ENCODE measurements at places on chromosomes 16 and 17.

- no peak for DNase-seq
Measured at GRCh38 chr17:50911450-50911849, 45.3 kb upstream of the TOB1 start.

GRCh38 chr17:77869041-77869599 is 89.4 kb upstream of the TNRC6C start:
- peak; percentile 24 for DNase-seq

- DNase-seq, result no peak
Measured at GRCh38 chr16:87493608-87494280, 920 bp upstream of the ZCCHC14 start.

GRCh38 chr16:66568355-66568754 is 2.1 kb downstream of the CMTM1 start:
- no peak for DNase-seq

GRCh38 chr17:7133424-7133823 is 18.8 kb upstream of the ASGR2 start:
- peak; percentile 81 for DNase-seq

DNA sequence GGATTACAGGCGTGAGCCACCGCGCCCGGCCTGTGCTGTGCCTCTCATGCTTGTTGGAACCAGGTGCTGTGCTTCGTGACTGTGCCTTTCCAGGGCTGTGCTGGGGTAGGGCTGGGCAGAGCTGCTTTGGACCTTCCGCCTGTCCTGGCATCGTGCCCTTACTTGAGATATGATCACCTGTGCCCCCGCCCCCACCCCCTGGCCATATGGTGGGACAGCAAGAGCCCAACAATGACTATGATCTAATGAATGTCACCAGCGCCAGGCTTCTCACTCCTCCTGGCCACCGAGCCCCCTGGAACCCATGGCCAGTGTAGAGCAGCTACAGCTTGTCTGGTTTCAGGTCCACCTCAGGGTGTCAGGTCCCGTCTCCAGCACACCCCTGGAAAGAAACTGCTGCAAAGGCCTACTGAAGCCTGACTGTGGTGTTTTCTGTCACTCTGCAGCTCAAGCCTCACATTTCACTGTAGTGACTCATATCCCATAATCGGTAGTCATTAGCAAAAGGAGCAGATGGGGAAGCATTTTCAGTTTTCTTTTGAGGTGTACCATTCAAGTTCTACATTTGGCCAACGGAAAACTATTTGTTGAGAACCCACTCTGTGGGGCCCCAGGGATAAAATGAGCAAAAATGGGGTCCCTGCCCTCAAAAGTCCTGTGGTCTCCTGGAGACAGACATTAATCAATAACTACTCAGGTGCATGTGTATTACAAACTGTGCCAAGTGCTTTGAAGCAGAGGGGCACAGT is 22.1 kb downstream of the FCSK start:
- DNase-seq, result peak; percentile 61

- no peak for DNase-seq
Measured at GRCh38 chr16:67720236-67720635, 1.1 kb upstream of the GFOD2 start.

- DNase-seq, result no peak
Measured at GRCh38 chr16:31708348-31708747, 165.3 kb upstream of the ZNF267 start.

- DNase-seq, result no peak
Measured at GRCh38 chr17:1045456-1045855, 48.5 kb downstream of the TIMM22 start.

DNA sequence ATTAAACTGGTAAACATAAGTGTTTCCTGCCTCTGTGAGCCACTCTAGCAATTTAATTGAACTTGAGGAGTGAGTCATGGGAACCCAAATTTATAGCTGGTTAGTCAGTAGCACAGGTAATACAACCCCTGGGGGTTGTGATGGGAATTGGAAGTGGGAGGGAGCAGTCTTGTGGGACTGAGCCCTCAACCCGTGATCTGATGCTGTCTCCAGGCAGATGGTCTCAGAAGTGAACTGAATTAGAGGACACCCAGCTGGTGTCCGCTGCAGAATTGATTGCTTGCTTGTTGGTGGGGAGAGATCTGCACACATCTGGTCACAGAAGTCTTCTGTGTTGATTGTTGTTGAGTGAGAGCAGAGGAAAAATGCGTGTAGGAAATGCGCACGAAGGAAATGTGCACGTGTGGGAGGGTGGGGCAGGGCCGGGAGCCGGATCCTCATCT is 7.7 kb upstream of the ST6GALNAC2 start:
- DNase-seq, result no peak

GRCh38 chr17:80860703-80861417 is 130.8 kb upstream of the CHMP6 start:
- DNase-seq, result no peak

DNA sequence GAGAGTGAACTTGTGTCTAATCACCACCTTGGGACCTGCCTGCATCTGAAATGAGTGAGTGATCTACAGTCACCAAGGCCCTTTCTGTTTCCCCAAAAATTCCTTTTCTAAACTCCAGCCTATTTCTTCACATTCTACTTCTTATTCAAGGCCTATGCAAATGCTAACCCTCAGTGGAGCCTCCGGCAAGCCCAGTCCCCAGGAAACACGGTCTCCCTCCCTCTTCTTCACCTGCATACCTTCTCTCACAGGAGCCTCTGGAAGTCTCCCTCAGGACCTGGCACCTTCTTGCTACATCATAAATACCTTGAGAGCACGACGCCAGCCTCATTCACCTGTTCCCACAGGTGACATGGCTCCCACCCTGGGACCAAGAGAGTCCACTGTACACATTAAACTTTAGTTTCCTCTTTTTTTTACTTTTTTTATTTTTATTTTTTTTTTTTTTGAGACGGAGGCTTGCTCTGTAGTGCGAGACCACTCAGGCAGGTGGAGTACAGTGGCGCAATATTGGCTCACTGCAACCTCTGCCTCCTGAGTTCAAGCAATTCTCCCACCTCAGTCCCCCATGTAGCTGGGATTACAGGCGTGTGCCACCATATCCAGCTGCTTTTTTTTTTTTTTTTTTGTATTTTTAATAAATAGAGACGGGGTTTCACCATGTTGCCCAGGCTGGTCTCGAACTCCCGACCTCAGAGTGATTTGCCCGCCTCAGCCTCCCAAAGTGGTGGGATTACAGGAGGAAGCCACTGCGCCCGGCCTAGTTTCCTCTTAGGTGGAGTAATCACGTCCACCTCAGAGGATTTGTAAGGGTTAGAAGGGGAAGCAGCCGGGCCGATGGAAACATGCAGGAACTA is 97.3 kb downstream of the ANKRD11 start:
- DNase-seq, result no peak

DNA sequence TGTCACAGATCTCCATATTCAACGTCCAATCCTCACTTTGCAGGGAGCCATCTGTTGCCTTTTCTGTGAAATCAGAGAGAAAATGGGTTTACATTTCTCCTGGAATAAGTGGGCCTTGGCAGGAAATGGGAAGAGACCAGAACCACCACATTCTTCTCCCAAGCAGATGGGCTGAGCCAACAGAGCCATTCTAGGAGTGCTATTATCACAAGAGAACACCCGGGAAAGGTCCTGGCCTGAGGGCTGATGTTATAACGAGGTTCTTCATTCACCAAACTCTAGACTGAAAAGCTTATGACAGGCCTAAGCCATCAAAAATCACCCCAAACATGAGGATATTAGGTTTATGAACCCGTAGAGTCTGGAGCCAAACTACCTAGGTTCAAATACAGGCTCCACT is 64.7 kb downstream of the TOM1L2 start:
- no peak for DNase-seq

DNA sequence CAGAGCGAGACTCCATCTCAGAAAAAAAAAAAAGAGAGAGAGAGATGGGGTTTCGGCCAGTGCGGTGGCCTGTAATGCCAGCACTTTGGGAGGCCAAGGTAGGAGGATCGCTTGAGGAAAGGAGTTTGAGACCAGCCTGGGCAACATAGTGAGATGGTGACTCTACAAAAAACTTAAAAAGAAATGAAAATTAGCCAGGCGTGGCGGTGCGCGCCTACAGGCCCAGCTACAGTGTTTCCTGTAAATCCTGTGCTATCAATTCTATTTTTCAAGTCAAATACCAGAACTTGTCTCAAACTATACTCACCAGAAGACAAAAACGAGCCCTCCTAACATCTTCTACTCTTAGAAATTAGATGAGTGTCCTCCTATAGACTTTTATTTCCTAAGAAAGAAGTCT is 19.3 kb downstream of the UBE2O start:
- no peak for DNase-seq

- DNase-seq, result no peak
Measured at GRCh38 chr17:956905-957304, 22.7 kb downstream of the NXN start.

DNA sequence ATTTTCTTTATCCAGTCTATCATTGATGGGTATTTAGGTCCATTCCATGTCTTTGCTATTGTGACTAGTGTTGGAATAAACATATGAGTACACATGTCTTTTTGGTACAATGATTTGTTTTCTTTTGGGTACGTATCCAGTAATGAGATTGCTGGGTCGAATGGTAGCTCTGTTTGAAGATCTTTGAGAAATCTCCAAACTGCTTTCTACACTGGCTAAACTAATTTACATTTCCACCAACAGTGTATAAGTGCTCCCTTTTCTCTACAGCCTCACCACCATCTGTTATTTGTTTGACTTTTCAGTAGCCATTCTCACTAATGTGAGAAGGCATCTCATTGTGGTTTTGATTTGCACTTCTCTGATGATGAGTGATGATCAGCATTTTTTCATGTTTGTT is 103.7 kb downstream of the GOSR1 start:
- no peak for DNase-seq

- DNase-seq, result no peak
Measured at GRCh38 chr16:64455275-64455674, 666.6 kb downstream of the CDH11 start.

GRCh38 chr17:76497979-76498875 is 3.0 kb downstream of the RHBDF2 start:
- no peak for DNase-seq

- DNase-seq, result no peak
Measured at GRCh38 chr16:1494711-1495110, 1.6 kb downstream of the TELO2 start.

GRCh38 chr16:30748634-30749445 is 615 bp downstream of the PHKG2 start:
- DNase-seq, result peak; percentile 53

GRCh38 chr17:80096561-80097021 is 4.8 kb upstream of the GAA start:
- DNase-seq, result no peak

GRCh38 chr16:86298758-86299134 is 211.6 kb upstream of the FOXF1 start:
- DNase-seq, result no peak

GRCh38 chr17:33039874-33040273 is 48.2 kb downstream of the SPACA3 start:
- no peak for DNase-seq

DNA sequence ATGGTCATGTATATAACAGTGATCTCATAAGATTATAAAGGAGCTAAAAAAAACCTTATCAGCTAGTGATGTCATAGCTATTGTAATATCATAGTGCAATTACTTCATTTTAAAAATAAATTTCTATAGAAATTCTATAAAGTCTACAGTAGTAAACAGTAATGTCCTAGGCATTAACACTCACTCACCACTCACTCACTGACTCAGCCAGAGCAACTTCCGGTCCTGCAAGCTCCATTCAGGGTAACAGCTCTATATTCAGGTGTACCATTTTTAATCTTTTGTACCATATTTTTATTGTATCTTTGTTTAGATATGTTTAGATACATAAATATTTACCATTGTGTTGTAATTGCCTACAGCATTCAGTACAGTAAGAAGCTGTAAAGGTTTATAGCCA is 524.4 kb upstream of the CDH5 start:
- no peak for DNase-seq

GRCh38 chr17:17018021-17018441 is 24.2 kb upstream of the MPRIP start:
- no peak for DNase-seq

DNA sequence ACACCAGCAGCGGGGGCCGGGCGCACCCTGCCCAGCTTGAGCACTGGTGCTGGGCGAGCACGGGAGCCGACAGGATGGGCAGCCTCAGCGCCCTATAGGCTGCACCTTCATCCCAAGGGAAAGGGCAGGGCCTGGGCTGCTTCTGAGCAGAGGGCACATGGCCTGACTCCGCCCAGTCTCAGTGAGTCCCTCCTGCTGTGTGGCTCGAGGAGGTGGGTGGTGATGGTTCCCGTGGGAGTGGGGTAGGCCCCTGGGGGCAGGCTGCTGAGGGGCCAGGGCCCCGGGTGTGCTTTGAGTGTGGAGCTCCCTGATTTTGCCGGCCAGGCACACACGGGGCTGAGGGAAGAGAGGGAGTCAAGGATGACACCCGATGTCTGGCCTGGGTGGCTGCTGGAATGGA is 37.9 kb downstream of the TSC2 start:
- peak; percentile 32 for DNase-seq

DNA sequence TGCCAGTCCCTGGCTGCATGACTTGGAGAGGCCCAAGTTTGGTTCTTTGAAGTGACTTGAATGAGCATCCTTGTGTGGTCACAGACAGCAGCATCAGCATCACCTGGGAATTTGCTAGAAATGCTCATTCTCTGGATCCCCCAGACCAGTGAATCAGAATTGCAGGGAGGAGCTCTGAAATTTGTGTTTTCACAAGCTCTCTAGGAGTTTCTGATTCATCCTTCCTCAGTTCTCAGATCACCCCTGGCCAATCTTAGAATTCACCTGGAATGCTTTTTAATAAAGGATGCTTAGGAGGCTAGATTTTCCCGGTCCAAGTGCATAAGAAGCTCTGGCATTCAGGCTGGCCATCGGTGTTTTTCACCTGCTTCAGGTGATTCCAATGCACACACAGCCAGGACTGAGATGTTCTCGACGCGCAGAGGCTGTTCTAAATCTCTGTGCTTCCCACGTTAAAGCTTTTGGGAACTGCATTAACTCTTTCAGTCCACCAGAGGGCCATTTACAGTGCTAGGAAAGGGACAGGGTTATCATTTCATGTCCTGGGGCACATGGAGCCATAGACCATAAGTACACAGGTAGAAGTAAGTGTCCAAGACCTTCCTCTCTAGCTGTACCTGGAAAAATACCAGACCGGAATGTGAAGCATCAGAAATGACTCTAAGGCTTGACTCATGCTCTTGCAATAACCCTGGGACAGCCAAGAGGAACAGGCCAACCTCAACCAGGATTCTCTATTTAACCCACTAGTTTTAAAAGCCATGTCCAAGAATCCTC is 85.7 kb upstream of the XYLT1 start:
- DNase-seq, result peak; percentile 28

- no peak for DNase-seq
Measured at GRCh38 chr16:20818929-20819585, 12.7 kb downstream of the REXO5 start.

- DNase-seq, result peak; percentile 69
Measured at GRCh38 chr16:10637337-10638037, 57.1 kb upstream of the EMP2 start.

Data from NB4 (cell line).